ENCODE measurements at places on chromosomes 5 and 9.
A peak's percentile ranks its signal among the peaks of the same experiment; 100 is the strongest.

GRCh38 chr5:7261049-7261448, 134.9 kb upstream of the ADCY2 start:
- peak; percentile 22 for DNase-seq

GRCh38 chr5:122458278-122458872, 146.3 kb downstream of the SNCAIP start:
- peak; percentile 11 for DNase-seq

- no peak for DNase-seq
Measured at GRCh38 chr5:38202741-38203140, 55.6 kb upstream of the EGFLAM start.

GRCh38 chr5:100313657-100314056, 221.5 kb upstream of the FAM174A start:
- DNase-seq: no peak

- DNase-seq: no peak
Measured at GRCh38 chr5:171379961-171380360, 7.7 kb upstream of the NPM1 start.

GRCh38 chr9:122218935-122219855, 9.6 kb downstream of the LHX6 start:
- DNase-seq: no peak

DNA sequence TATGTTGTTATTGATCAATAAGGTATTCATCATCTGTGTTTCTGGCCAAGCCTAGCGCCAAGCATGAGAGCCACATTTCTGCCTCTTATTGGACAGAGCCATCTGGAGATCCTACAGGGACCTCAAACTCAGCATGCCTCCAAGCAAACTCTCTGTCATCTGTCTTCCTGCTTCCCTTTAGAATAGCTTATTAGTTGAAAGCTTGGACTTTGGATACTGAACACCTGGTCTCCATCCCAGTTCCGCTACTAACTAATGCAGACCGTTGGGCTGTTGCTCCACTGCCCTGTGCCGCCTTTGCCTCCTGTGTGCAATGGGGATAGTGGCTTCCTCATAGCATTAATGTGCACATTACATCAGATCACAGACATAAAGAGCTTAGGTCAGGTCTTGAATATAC, 65.5 kb downstream of the MAP1B start:
- DNase-seq: no peak

DNA sequence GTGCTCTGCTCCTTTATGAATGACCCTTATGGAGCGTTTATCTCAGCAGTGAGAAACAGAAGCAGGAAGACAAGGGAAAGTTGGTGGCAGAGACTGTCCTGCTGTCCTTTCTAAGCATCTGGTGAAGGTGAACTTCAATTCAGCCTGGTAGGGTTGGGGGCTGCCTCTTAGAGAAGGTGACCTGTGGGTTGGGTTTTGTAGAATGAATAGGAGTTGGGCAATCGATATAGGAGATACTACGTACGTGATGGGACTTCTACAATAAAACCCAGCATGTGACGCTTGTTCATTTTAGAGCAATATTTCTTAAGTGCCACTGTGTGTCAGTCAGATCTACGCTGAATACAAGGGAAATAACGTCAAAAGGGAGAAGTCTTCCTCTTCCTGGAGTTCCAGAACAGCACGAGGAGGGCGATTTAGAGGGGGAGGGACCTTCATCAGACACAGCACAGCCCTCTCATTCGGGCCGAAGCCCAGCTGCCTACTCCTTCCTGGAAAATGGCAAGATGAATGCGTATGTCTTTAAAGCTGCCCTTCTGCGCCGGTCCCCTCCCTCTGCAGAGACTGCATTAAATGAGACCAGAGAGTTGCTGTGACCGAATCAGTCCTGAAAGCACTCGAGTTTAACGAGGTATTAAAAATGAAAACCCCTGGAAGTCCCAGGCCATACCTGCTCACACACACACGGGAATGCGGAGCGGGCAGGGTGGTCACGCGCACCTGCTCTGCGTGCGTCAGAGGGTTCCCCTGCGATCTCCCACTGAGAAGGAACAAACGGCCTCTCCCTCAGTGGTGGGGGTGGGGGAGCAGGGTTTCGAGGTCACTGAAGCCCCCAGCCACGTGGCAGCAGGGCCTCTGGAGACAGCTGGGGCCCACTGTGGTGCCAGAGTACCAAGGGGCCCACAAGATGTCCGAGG, 85.3 kb upstream of the SARDH start:
- no peak for DNase-seq

DNA sequence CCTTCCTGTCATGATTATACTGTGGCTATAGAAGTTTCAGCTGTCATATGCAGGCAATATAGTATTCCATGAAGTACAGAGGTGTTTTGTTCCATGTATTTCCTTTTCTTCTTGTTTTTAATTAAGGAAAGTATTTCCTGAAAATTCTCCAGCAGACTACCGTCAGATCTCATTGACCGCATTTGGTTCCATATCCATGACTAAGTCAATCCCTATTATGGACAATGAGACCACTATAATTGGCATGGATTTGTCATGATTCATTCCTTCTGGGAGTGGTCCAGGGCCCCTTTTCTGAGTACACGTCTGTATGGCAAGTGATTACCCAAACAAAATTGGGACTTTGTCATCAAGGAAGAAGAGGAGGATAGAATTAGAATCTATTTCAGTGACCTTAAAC, 283.2 kb upstream of the CLINT1 start:
- no peak for DNase-seq

- no peak for DNase-seq
Measured at GRCh38 chr9:68983008-68983411, 30.9 kb downstream of the PRKACG start.

DNA sequence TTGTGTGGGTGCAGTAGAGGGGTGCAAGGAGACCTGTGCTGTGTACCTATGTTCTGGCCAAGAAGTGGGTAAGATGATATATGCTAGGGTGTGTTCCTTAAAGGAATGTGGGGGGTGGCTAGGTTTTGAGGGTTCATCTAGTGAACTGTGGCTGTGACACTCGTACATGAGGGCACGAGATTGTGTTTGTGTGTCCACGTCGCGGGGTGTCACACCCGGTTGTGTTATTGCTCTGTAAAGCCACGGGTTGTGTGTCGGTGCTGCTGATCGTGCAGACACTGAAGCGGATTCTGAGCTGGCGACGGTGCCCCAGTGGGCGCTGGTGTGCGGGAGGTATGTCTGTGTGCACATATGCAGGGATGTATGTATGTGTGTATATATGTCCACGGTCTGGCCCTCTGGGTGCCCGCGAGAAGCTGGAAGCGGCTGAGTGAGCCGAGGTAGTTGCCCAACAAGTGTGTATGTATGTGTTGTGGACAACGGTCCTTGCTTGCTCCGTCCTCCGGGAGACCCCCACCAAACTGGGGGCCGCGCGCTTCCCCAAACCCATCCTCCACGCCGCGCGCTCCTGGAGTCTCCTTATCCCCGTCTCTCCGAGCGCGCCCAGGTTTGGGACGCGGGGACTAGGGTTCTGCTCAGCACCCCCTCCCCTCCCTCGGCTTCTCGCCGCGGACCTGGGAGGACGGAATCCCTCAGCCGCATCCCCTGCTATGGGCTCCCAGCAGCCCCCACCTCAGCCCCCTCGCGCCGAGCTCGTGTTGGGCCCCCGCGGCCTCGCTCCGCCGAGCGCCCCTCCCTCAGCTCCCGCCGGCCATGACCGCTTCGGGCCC, 639 bp downstream of the PCDH1 start:
- DNase-seq: peak; percentile 16

GRCh38 chr5:107669096-107670031, 1.4 kb downstream of the EFNA5 start:
- DNase-seq: no peak

GRCh38 chr5:42718591-42718990, 38.0 kb upstream of the CCDC152 start:
- peak; percentile 73 for DNase-seq

DNA sequence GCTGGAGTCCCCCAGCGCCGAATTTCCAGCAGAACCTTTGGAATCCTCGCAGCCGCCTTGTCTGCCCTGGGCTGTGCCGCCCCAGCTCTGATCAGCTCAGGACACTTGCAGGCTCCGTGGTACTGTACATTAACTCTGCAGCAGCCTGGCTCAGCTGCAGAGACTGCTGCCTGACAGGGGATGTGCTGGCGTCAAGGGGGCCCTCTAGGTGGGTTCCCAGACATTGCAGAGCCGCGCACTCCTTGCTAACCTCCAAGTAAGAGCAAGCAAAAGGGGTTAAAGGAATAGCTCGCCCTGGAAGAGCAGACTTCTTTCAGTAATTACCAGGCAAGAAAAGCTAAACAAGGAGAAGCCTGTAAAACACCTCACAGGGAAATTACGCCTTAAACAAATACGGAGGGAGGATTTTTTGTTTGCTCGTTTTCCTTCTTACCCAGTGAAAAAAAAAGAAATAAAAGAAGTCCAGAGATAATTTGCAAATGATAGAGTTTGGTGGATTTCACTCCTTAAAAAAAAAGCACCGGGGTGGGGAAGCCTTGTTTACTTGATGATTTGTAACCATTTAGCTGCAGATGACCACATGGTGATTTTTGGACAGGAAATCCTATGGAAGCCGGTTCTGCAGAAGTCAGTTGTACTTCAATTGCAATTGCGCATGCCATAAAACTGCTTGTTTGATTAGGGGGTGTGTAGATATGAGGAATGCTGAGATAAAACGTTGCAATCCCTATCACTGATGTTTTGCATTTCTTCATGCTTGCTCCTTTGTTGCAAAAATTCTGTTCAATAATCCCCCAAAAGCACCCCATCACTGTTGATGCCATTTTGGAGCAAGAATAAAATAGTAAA, 305.8 kb downstream of the PDE4D start:
- DNase-seq: no peak

GRCh38 chr5:42586625-42587024, 163.4 kb downstream of the GHR start:
- no peak for DNase-seq

- no peak for DNase-seq
Measured at GRCh38 chr9:133394687-133395271, 18.6 kb downstream of the STKLD1 start.

DNA sequence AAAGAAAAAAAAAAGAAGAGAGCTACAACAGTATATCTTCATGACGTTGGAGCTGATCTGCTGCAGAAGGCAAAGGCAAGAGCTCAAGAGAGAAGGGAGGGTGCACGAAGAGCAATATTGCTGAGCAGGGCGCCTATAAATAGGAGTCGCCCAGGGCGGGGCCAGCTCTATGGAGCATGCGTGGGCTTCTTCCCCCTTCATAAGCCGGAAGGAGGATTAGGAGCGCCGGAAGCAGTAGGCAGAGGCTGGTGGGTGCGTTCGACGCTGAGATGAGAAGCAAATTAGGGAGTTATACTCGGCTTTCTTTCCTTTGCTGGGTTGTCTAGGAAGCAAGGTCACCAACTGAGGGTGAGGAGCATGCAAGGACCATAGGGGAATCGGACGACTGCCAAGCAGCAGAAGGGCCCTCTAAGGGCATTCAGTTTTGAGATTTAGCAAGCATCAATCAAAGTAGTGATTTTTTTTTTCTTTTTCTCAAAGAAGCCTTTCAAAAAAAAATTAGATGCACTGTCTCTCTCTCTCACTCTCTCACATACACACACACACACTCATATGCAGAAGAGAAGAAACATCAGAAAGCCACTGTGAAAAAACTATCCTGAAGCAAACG, 496.7 kb downstream of the ENC1 start:
- DNase-seq: no peak

- no peak for DNase-seq
Measured at GRCh38 chr5:180161420-180162303, 47.3 kb downstream of the RASGEF1C start.

- DNase-seq: no peak
Measured at GRCh38 chr9:79000230-79001002, 571.3 kb upstream of the TLE4 start.

- DNase-seq: no peak
Measured at GRCh38 chr5:32586276-32586599, 881 bp downstream of the SUB1 start.

DNA sequence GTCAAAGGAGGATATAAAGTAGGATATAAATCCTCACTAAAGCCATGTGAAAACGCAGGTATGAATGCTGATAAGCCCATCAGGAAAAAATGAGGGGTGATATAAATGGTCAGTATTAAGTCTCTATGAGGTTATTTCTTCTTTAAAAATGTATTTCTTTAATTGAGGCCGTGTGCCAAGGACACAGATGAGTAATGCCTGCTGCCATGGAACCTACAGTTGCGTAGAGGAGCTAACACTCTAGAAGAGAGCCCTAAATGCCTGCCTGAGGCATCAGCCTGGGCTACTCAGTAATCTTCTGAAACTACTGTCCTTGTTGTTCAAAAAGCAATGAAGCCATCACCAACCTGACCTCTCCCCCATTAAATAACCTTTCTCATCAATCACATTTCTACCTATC, 84.9 kb downstream of the KLHL3 start:
- DNase-seq: no peak

- DNase-seq: no peak
Measured at GRCh38 chr5:5788793-5789192, 366.3 kb downstream of the ICE1 start.

- DNase-seq: no peak
Measured at GRCh38 chr5:67192719-67193438, 3.7 kb downstream of the CD180 start.

DNA sequence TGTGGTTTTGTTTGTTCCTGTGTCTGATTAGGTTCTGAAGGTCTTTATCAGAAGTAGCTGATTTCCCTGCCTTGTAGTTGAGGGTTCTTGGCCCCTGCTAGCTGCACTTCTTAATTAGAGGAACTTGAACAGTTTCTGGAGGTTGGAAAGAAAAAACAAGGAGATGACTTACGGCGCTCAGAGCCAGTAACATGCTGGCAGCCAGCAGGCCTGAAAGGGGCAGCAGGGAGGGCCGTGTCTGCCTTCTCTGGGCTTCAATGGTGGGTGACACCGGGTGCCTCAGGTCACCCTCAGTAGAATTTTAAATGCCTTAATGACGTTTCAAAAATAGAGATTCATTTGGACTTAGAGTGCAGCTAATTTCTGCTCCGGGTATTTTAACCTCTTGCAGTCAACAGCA, 15.8 kb downstream of the UBE2QL1 start:
- no peak for DNase-seq
